LoVo (cell line): ENCODE measurements at places on chromosomes 12 and 14.

- DNase-seq = no peak
These were observed 114.9 kb downstream of the TMEM121 start for GRCh38 chr14:105641075-105641937.

DNA sequence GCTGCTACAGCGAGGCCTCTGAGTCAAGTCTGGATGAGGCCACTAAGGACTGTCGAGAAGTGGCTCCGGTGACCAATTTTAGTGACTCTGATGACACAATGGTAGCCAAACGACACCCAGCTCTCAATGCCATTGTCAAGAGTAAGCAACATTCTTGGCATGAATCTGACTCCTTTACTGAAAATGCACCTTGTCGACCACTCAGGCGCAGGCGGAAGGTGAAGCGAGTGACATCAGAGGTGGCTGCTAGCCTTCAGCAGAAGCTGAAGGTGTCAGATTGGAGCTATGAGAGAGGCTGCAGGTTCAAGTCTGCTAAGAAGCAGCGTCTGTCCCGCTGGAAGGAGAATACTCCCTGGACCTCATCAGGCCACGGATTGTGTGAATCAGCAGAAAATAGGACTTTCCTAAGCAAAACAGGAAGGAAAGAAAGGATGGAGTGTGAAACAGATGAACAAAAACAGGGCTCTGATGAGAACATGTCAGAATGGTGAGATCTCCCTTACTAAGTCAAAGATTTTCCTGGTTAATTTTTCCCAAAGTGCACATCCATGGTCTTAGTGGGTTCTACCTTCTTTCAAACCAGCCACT is 2.9 kb downstream of the GPATCH2L start:
- DNase-seq = no peak

GRCh38 chr12:127582074-127582473 is 684.9 kb upstream of the TMEM132C start:
- DNase-seq = no peak

- DNase-seq = peak; percentile 67
These were observed 40.5 kb downstream of the PSMA6 start for GRCh38 chr14:35332517-35333263.

GRCh38 chr12:56288705-56289387 is 11.3 kb downstream of the CS start:
- no peak for DNase-seq

- no peak for DNase-seq
These were observed 603 bp upstream of the LRR1 start for GRCh38 chr14:49598189-49598484.

DNA sequence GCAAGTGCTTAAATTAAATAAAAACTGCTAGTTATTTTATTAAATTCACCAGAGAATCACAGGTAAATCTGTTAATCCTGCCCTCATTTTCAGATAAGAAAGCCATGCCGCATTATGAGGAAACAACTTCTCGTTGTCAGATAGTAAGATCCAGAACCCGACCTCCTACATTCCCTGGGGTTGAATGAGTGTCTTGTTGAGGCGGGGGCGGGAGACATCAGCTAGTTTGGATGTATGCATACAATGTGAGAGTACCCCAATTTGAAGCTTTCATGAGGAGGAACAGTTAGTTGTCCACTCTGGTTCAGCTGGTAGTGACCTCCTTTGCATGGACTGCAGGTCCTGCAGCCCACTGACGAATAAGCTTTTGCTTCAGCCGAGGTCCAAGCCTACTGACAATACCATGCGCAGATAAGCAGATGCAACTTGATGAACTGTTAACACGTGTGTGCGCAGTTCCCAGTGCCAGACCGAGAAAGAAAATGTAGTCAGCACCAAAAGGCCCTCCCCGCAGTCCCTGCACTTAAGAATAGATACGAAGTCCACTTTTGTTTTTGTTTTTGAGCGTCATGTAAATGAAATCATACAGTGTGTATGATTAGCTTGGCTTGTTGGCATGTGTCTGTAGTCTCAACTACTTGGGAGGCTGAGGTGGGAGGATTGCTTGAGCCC is 34.9 kb downstream of the EVL start:
- DNase-seq = no peak

- peak; percentile 46 for DNase-seq
These were observed 267.3 kb upstream of the SRRM4 start for GRCh38 chr12:118714051-118714460.

DNA sequence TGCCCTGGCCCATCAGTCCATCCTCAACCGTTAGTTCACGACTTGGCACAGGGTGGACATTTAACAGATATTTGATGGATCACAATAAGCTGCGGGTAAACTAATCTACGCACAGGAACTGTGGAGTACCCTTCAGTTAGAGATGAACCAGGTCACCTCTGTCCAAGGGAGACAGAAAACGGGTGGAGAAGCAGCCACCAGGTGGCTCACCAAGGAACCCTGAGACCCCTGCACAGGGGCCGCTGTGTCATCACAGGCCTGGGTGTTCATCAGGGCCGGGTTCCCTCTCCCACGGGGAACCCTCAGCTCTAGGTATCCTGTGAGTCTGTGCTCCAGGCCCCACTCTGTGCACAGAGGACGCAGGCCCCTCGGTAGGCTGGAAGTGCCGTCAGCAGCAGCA is 122.2 kb downstream of the PIWIL1 start:
- DNase-seq = no peak

- no peak for DNase-seq
These were observed 441.6 kb downstream of the CCDC91 start for GRCh38 chr12:28631831-28632230.

- DNase-seq = no peak
These were observed 1.6 kb downstream of the MSI1 start for GRCh38 chr12:120367233-120367923.

DNA sequence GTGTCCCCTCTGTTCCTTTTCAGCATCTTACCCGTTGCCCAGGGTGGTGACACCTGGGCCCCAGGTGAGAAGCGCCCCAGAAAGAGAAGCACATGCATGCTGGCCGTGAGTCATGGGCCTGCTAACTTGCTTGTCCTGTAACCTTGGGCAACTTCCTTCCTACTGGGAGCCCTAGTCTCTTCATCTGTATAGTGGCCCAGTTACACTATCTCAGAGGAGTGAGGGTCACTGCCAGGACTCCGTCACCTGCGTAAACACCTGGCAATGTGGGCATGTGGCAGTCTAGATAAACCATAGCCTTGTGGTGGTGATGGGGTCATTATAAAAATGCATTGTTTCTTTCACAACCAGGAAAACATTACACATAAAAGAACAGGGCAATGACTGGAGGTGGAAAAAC is 125.2 kb downstream of the SLC25A47 start:
- no peak for DNase-seq
